ENCODE measurements at places on chromosomes 6 and 20. TPM values are rescaled to one million over a fixed set of nuclear protein-coding genes. Genes with fewer than 3 reads are reported as not detected.

Gene RNGTT
- total RNA-seq = 21.2 TPM

Gene HLA-DPA1
- 0.69 TPM for total RNA-seq

Gene BPI
- not detected for total RNA-seq

Gene KIAA0408
- total RNA-seq = 0.90 TPM

Gene TMEM200A
- total RNA-seq = 0.10 TPM

Gene FAM83C
- total RNA-seq = not detected

Gene MICB
- total RNA-seq = 72.1 TPM

Gene FARS2
- total RNA-seq = 12.8 TPM

Gene SLC17A1
- not detected for total RNA-seq

Gene LY6G6D
- not detected for total RNA-seq

Gene CFAP61
- total RNA-seq = 0.28 TPM

Gene TRIM15
- total RNA-seq = 0.13 TPM

Gene E2F1
- total RNA-seq = 64.2 TPM

Gene SLC22A16
- total RNA-seq = not detected

Gene ID4
- total RNA-seq = 0.10 TPM

Gene C20orf202
- total RNA-seq = not detected

Gene FOXA2
- total RNA-seq = 28.0 TPM

Gene GFOD1
- total RNA-seq = 0.62 TPM

Gene PGC
- 0.18 TPM for total RNA-seq

Gene FAM162B
- total RNA-seq = not detected

Gene TFAP2D
- total RNA-seq = not detected

Gene ASIP
- total RNA-seq = not detected

Gene ZNF341
- total RNA-seq = 7.7 TPM

Gene PSORS1C1
- 2.9 TPM for total RNA-seq

Gene BRPF3
- total RNA-seq = 49.6 TPM

Gene APOM
- 1.8 TPM for total RNA-seq

Gene SYNGAP1
- 29.0 TPM for total RNA-seq

Gene PLEKHG1
- total RNA-seq = 4.0 TPM

Gene PBX2
- total RNA-seq = 76.2 TPM
